Fibroblast of lung (primary cell): ENCODE measurements at places on chromosomes 3 and 15.

GRCh38 chr15:64562003-64562640, 101.7 kb downstream of the ZNF609 start:
- H3K4me3 ChIP-seq: no peak overlapping the region
- no peak overlapping the region for H3K27ac ChIP-seq
- no peaks in the 10 kb centered on the region for H3K27me3 ChIP-seq

GRCh38 chr3:98680723-98681122, 82.4 kb upstream of the ST3GAL6 start:
- H3K27me3 ChIP-seq: no peaks in the 10 kb centered on the region
- no peak overlapping the region for H3K27ac ChIP-seq
- DNase-seq: peak; percentile 7

DNA sequence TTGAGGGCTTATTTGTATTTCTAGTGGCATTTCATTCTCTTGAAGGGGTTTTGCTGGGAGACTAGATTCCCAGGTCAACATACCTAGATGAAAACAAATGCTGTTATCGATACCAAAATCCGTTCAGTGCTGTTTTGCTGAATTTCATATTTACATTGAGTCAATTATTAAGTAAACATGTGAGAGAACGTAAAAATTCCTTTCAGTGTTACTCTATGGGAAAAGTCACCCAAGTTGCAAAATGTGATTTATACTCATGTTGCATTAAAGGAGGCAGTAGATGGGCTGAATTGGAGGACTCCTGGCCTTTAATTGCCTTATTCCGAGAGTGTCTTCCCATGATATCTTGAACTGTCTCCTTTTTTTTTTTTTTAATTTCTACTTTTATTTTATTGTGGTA, 1011.3 kb upstream of the NR2F2 start:
- no peak for DNase-seq
- no peaks in the 10 kb centered on the region for H3K27me3 ChIP-seq

GRCh38 chr3:131796111-131796510, 238.7 kb downstream of the CPNE4 start:
- H3K36me3 ChIP-seq: no peaks in the 10 kb centered on the region
- H3K4me3 ChIP-seq: no peak overlapping the region
- H3K27me3 ChIP-seq: no peaks in the 10 kb centered on the region
- no peak for DNase-seq
